ENCODE measurements at places on chromosomes 7 and 10.

- DNase-seq: no peak
Observed at GRCh38 chr7:22628112-22628511, 98.9 kb upstream of the IL6 start.

GRCh38 chr7:91435381-91436059 lies 171.3 kb downstream of the FZD1 start:
- DNase-seq: no peak

- DNase-seq: peak; percentile 42
Observed at GRCh38 chr7:36084485-36085091, 68.5 kb upstream of the EEPD1 start.

DNA sequence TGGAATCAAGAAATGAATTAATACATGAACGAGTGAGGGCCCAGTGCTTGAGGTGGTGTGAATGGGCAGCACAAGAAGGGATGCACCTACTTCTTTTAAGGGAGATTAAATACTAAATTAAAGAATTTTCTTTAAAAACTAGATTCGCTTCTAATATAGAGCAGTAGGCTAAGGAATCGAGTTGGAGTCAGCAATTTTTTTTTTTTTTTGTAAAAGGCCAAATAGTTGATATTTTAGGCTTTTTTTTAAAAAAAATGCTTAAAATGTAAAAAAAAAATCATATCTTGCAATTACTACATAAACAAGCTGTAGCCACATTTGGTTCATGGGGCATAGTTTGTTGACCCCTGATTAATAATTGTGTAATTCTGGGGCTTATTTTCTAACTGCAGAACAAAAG lies 31.9 kb downstream of the A1CF start:
- DNase-seq: no peak

DNA sequence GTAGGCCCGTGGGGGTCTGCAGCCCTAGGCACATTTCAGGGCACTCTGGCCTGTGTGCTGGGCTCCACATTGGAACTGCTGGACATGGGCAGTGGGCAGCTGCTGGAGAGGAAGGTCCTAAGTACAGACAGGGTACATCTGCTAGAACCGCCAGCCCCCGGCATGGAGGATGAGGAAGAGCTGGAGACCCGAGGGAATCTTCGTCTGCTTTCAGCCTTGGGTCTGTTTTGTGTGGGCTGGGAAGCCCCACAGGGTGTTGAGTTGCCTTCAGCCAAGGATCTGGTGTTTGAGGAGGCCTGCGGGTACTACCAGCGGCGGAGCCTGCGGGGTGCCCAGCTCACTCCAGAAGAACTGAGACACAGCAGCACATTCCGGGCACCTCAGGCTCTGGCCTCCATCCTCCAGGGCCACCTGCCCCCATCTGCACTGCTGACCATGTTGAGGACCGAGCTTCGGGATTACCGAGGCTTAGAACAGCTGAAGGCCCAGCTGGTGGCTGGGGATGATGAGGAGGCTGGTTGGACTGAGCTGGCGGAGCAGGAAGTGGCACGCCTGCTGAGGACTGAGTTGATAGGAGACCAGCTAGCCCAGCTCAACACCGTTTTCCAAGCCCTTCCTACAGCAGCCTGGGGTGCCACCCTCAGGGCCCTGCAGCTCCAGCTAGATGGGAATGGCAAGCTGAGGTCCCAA lies 1.4 kb downstream of the HPS6 start:
- no peak for DNase-seq

DNA sequence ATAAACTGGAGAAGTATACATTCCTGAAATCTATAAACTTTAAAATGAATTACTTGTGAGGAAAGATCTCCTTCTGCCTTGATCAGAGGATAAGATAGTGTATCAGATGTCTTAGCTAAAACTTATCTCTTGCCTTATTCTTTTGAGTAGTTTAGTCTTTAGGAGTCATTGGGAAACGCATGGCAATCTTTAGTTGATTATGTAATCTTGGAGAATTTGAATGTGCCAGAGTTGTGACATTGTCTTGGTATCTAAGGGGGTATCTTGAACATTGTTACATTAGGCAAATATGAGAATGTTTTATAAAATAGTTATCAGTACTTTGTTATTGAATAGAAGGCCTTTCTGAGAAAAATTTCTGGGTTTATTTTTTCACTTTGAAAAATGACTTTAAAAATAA lies 61.6 kb upstream of the ADRA2A start:
- DNase-seq: no peak

GRCh38 chr10:97765201-97765600 lies 6.6 kb downstream of the SFRP5 start:
- no peak for DNase-seq

DNA sequence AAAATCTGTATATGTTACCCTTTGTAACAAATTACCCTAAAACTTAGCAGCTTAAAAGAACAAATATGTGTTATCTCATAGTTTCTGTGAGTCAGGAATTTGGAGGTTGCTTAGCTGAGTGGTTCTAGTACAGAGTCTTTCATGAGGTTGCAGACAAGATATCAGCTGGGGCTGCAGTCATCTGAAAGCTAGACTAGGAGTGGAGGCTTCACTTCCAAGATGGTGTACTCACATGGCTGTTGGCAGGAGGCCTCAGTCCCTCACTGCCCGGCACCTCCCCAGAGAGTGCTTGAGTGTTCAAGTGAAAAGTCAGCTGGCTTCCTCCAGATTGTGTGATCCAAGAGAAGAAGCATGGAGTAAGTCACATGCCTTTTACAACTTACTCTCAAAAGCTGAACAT lies 16.9 kb upstream of the GGCT start:
- no peak for DNase-seq

DNA sequence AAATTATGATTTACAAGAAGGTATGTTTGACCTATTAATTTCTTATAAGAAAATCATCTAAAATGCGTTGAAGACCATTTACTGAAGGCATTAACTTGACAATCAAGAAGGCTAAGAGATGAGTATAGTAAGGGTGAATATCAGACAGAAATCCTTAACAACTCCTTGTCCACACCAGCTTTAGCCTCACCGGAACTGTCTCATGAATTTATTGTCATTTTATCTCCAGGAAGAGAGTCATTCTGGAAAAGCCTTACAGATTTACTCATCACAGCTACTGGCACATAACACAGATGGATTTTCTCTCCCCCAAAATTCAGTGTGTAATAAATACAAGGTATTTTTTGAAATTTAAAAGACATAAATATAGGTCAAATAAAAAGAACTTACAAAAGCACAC lies 129.4 kb upstream of the LSM8 start:
- no peak for DNase-seq

GRCh38 chr10:85602713-85603112 lies 763.9 kb downstream of the GRID1 start:
- no peak for DNase-seq

GRCh38 chr10:117255835-117256460 lies 15.0 kb downstream of the SLC18A2 start:
- no peak for DNase-seq

DNA sequence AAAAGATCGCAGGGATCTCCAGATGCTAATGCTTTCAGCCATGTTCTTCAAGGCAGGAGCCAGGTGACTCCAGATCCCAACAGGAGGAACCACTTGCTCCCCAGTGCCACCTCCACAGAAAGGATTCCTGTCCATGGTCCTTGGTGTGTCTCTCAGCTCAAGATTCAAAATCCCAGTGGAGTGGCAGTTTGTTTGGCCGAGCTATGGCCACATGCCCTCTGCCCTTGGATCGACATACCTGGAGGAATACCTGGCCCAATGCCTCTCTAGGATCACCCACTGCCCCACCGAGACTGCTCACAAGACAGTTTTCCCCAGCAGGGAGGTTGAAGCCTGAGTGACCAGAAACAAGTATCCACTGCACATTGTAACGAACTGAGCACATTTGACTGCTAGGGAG lies 3.9 kb upstream of the GPRIN2 start:
- DNase-seq: no peak

DNA sequence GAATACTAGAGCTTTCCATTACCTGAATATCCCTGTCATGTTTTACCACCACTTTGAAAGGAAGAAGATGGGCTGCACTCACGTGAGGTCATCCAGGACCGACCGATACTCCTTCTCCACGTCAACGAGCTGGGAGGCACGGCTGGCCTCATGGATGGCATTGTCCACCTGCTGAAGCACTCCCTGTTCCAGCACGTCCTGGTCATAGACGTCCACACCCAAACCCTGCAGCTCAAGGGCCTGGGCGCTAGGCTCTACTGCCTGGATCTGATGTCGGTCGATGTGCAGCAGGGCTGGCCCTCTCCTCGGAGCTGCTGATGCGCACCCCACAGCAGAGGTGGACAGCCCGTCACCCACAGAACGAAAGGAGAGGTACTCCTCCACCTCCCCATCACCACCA lies 6.5 kb downstream of the ERCC6 start:
- no peak for DNase-seq

GRCh38 chr10:24385776-24386175 lies 176.8 kb downstream of the KIAA1217 start:
- peak; percentile 96 for DNase-seq

DNA sequence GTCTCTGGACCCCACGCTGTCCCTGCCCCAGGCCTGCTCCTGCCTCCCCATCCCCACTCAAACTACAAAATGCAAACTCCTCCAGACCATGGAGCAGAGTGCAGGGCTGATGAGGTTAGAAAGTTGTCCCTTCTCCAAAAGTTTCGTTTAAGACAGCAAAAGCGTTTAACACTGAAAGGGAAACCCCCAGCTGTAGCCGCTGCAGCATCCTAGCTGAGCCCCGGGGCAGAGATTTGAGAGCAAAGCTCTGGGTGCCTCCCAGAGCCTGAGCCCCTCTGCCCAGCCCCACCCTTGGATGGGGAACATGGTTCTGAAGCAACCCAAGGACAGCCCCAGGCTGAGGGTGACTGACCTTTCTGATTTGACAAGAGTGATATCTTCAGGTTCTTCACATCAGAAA lies 52.8 kb upstream of the ENO4 start:
- no peak for DNase-seq

DNA sequence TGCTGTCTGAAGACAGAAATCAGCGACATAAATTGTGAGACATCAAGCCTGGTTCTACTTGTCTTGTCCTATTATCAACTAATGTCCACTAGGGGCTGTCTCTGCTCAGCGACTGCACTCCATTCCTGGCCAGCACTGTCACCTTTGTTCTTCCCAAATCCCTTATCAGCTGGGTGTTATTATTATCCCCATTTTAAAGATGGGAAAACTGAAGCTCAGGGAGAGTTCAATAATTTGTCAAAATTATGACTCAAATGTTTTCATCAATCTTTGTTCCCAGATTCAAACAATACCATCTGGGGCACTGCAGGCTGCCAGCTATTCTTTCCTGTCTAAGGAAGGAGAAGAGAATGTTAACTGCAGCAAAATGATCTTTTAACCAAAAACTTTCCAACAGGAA lies 431.6 kb upstream of the NFE2L3 start:
- no peak for DNase-seq

- peak; percentile 92 for DNase-seq
Observed at GRCh38 chr10:27192284-27192683, 37.1 kb downstream of the MASTL start.

Data from astrocyte of the spinal cord (primary cell).